ENCODE measurements at places on chromosomes 12 and 14.
A peak's percentile ranks its signal among the peaks of the same experiment; 100 is the strongest.

DNA sequence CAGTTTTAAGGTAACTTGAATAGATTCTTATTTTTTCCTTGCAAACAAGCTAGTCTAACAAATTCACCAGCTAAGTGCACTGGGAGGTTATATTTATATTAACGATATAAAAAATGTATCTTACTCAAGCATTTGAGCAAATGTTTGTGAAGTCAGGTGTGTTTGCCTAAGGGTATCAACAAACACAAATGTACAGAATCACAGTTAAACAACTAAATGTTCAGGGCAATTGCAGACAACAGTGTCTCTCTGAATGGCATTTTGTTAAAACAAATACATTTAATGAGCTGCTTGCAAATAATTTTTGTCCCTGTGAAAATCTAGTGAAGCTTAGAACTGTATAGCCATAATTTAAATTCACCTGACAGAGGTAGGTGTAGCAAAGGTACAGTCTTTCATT, 28.2 kb upstream of the FLRT2 start:
- DNase-seq = no peak

GRCh38 chr14:41615011-41615595, 8.4 kb downstream of the LRFN5 start:
- DNase-seq = no peak

DNA sequence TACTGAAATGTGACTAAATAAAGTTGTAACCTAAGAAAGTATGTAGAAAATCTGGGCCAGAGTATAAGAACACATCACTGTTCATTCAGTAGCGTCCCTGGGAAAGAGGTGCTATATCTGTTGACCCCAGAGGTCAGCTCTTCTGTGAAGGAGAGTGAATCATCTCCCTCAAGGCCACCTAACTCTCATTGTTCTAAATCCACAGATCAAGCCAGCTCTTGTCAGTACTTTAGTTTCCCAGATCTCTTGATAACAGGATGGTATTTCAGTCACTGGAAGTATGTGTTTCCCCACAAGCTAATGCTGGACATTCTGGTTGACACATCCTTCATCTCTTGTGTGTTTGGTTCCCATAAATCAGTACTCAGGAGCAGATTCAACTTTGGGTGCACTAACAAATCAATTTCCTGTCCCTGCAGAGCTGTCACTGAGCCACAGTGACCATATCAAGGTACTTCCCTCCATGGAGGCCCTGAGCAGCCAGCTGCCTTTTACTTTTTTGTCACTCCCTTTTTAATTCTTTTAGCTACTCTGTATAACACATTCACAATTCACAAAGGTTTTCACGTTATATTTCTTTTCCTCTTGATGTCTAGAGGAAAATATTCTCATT, 7.8 kb downstream of the KRT1 start:
- DNase-seq = no peak

GRCh38 chr12:126159139-126159538, 1093.9 kb downstream of the AACS start:
- no peak for DNase-seq

GRCh38 chr14:103207388-103208072, 84.3 kb downstream of the TNFAIP2 start:
- DNase-seq = no peak

DNA sequence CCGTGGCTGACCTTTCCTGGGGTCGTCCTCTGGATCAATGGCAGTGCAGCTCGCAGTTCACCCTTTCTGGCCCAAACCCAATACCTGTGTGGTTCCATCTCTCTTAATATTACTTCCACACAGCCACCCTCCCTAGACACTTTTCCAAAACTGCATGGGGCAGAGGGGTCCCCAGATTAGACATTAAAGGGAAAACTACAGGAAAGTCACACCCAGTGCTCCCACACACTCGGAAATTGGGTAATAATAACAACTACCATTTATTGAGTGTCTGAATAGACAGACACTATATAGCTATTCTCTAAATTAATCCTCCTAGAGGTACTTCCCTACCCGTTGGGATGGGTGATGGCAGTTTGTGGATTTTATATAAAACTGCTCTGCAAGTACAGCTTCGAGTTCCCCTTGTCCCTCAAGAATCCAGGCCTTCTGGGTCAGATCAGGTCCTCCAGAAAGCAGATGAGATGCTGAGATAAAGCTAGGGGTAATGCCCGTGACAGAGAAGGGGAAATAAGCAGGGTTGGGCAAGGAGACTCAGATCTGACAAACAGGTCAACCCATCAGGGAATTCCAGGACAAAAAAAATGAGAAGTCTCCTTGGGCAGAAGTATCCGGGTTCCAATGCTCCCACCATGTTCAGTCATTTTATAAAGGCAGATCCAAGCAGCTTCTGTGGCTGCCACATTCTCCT, 795 bp upstream of the PXN start:
- no peak for DNase-seq

- no peak for DNase-seq
Measured at GRCh38 chr12:71517145-71517846, 77.7 kb downstream of the LGR5 start.

- no peak for DNase-seq
Measured at GRCh38 chr12:50271724-50272247, 11.5 kb downstream of the LIMA1 start.

DNA sequence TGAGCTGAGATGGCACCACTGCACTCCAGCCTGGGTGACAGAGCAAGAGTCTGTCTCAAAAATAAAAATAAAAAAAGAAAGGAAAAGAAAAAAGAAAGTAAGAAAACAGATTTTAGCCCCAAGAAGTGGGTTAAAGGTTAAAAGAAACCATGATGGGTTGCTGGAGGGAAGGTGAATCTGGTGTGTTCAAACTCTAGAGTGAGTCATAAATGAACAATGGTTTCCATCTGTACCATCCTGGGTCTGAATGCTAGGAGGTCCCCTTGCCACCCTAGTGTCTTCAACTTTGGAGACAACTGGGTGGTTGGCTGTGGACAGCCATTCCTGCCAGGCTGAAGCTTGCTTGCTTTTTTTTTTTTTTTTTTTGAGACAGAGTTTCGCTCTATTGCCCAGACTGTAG, 1.6 kb upstream of the RPS26 start:
- DNase-seq = no peak

DNA sequence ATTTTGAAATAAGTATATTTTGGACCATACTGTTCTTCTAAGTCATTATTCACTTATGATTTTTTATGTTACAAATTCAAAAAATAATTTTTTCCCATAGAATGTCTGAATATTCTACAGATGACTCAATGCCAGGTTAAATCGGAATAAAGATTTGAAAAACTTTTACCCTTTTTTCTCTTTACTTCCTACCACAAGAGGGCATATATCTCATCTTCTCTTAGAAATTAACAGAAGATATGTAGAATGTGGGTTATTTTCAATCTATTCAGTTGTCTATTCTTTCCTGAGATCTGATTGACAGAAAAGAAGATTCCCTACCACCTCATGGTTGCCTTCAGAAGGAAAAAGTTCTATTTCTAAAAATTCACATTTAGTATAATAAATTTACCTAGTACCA, 53.0 kb upstream of the KITLG start:
- peak; percentile 50 for DNase-seq
